ENCODE measurements at places on chromosomes 7 and 10.
A peak's percentile ranks its signal among the peaks of the same experiment; 100 is the strongest.

DNA sequence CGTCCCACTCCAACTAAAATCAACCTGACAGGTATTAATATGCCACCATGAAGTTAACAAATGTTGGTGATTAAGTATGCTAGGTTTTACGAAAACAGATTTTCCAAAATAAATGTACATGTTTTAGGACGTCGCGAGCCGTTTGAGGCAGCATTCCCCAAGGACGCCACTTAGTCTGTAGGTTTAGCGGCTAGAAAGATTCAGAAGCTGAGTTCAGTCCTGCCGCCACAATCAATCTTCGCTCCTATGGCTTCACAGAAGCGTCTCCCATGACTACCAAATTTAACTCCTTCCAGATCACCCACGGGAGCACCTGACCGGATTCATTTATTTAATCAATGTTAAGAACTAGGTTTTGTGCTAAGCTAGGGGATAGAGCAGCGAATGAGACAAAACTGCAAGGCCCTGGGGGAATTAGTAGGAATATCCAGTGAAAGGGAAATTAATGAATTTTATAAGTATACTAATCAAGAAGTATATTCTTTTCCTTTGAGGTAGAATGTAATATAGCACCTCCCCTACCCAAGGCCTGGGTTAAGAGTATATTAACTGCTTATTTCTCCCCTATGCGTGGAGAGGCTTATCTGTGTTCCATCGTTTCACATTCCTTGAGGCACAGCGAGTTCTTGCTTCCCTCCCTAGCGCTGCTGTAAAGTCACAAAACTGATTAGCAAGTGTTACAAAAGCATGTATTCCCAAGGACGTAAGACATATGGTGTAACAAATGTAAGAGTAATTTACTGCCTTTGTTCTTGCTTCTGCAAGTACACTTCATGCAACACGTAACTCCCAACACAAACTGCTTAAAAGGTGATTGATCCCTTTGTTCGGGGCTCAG, 994 bp upstream of the CYP51A1 start:
- DNase-seq = no peak

DNA sequence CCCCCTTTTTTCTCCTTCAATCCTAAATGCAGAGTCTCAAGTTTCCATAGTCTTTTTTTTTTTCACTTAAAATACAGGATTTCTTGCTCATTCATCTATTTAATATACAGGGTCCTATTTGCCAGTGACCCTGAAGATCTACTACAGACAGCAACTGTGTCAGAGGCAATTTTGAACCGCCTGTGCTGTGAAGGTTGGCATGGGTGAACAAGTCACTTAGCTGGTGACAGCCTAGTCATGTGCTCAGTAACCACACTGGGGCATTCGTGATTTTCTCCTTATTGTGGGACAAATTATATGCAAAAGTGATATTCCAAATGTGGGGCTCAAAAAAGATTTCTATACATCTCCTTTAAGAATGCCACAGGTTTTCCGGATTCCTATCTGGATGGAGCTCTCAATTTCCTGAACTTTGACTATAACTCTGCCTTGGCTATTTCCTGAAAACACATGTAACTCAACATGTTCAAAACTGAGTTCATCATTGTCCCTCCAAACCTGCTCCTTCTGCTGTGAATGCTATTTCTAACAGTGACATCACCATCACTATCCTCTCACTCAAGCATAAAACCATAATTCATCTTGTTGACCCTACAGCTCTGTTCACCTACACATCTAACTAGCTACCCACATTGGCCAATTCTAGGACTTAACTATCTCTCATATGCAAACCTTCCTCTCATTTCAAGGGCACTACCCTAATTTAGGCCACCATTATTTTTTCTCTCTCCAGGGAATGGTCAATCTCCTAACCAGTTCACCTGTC, 36.7 kb downstream of the CDK6 start:
- DNase-seq = no peak

GRCh38 chr7:90853205-90853604, 257.1 kb downstream of the CDK14 start:
- DNase-seq = no peak

GRCh38 chr7:120089968-120090367, 183.0 kb upstream of the KCND2 start:
- no peak for DNase-seq

DNA sequence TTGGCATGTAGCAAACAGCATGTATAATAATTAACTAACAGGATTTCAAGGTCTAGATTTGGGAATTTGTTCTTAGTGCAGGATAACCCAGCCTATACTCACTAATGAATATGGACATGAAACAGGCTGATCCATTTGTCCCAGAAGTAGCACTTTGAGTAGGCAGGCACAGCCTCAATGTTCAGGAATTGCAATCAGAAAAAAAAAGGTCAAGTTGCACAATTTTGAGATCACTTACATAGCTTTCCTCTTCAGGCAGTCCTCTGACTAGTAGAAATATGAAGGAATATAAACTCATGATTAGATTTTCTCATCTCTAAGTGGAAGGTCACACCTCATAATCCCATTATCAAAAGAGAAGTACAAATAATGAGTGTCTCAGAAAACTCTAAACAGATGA, 921.4 kb upstream of the CELF2 start:
- DNase-seq = no peak

GRCh38 chr10:3568983-3569382, 216.0 kb downstream of the KLF6 start:
- no peak for DNase-seq

DNA sequence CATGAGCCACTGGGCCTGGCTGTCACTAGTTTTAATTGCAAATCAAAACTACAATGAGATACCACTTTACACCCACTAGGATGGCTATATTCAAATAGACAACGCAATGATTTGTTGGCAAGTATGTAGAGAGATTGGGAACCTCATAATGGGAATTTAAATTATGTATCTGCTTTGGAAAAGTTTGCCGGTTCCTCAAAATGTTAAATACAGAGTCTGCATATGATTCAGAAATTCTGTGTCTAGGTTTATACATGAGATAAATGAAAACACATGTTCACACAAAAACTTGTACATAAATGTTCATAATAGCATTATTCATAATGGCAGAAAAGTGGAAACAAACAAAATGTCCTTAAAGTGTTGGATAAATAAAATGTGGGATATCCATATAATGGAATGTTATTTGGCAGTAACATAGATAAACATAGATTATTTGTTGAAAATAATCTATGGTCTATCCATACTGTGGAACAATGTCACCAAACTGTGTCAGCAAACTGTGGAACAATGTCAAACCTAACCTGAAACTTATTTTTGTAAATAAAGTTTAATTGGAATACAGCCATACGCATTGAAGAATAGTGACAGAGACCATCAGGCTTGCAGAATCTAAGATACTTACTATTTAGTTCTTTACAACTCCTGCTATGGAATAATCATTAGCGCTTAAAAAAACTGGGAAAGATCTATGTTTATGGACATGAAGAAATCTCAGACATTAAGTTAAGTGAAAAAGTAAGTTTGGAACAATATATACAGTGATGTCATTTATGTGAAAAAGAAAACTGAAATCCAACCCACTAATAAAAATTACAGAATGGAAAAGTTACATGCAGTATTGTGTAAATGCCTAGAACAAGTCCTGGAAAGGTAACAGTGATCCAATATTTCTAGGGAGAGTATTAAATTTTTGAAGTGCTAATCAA, 70.9 kb downstream of the CCDC7 start:
- DNase-seq = no peak

DNA sequence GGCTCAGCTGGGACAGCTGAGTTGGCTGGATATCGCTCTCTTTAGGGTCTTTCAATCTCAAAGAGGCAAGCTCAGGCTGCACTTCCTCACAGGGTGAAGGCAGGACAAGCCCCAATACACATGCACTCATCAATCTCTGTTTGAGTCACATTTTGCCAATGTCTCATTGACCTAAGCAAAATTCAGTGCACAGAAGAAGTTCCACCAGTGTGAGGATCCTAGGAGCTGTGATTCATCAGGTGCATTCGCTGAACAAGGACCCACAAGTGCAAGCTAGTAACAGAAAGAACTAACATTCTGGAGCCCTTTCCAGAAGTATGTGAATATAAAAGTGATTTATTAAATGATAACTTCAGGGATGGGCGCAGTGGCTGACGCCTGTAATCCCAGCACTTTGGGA, 477.2 kb downstream of the GPAM start:
- no peak for DNase-seq

DNA sequence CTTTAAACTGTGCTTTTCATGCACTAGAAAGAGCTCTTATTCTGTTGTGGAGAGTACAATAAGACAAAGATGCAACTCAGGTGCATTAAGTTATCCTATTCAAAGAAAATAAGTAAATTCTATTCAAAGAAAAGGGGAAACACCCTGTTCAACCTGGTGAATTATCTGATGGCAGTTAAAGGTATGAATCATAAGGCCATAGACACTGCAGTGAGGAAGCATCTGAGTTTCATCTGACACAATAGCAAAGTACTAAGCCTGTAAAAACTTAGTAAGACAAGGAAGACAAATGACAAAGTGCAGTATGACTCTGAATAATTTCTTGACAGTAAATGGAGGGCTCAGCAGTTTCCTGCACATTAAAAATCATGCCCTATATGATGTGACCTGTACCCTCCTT, 91.0 kb upstream of the LRRTM3 start:
- no peak for DNase-seq

GRCh38 chr10:110793128-110793812, 78.5 kb upstream of the PDCD4 start:
- DNase-seq = no peak

DNA sequence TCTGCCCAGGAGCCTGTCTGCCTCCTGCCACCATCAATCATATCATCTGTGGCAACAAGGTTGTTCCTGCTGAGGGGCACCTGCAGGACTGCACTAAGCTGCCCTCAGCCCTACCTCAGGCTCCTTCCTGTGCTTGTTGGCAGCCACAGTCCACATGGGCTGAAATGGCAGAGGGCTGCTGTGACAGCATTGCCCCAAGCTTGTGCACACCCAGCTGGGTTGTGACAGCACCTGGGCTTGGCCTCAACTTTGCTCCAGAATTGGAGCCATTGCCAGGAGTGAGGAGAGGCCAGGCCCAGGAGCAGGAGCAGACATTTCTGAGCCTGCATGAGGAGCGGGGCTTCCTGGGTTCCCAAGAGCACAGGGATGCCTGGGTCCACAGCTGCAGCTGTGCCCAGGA, 340.9 kb upstream of the CHRM2 start:
- no peak for DNase-seq

DNA sequence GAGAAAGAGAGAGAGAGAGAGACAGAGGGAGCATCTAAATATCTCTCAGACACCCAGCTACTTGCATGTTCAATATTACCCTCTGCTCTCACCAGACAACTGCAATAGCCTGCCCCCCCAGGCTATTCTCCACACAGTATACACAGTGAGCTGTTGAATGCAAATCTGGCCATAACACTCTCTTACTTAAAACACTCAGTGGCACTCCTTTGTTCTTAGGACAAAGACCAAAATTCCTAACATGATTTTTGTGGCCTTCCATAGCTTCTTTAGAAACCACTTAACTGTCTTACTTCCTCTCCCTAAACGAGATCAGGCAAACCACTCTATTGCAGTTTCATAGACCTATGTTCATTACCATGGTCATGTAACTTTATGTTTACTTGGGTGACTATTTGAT, 903.6 kb upstream of the AUTS2 start:
- no peak for DNase-seq

DNA sequence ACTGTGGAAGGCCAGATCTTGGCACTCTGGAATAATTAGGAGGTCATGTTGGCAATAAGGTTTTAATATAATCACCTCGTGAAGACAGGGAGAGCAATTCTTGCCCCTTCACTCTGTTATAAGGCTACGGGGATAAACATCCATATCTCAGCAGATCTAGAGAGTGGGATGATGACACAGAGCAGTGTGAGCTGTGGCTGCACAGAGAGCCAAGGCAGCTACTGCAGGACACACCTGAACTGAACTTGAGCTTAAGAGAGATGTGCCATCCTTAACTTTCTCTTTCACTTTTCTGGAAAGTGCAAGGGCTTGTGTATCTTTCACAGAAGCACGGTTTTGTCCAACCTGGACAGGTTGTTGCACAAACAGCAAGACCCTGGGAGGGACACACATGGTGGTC, 174.7 kb downstream of the GATA3 start:
- no peak for DNase-seq

DNA sequence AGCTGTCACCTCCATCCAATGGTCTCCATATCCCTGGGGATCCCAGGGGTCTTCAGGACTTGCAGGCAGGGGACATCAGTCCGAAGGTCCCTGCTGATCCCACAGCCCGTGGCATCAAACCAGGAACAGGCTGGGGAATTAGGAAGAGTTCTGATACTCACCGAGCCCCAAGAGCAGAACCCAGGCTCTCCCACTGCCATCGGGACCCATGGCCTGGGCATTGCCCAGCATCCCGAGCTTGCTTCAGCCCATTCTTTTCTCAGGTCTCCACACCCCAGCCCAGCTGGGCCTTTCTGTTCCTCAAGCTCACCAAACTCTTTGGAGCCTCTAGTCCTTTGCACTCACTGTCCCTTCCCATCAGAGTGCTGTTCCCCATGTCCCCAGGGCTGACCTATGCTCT, 280.9 kb downstream of the GRID1 start:
- no peak for DNase-seq

DNA sequence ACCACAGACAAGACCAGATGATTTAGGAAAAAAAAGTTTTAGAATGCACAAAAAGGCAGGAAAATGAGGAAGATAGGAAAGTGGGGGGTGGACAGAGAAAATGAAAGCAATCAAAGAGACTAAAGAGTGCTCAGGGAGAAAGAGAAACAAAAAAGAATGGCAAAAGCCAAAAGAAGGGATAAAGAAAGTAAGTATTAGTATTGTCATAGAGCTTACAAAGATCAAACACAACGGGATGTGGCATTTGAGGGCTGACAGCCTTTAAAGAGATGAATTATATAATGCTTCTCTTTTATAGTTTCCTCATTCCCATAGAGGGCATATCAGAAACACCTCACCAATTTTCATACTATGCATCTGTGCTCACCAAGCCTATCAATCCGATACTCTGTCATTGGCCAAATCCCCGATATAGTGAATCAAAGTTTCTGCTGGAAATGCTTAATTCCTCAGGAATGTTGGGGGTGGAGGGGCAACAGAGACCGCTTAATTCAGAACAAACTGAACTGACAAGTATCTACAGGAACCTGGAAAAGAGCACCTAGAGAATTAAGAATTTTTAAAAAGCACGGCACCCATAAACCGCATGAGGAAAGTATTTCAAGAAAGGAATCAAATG, 2.7 kb downstream of the COG5 start:
- DNase-seq = no peak

DNA sequence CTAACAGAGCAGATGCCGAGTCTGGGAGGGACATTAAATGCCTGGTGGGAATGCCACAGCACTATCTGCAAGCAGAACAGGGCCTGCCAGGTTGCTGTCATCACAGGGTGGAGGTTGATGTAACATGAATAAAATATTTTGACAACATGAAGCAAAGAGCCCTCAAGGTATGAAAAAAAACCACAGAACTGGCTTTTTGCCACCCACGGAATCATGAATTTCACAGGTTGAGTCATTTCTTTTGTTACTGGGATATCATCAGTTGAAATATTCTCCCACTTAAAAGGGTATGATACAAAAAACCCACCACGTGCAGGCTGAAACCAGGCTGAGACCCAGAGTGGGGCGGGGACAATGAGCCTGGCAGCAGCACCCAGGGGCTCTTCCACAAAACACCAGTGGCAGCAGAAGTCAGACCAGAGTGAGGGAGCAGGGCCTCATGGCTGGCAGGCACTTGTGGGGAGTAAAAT, 220.1 kb downstream of the TNS3 start:
- DNase-seq = peak; percentile 24

GRCh38 chr10:116096526-116096925, 176.5 kb downstream of the GFRA1 start:
- no peak for DNase-seq

GRCh38 chr7:92747041-92747835, 89.1 kb downstream of the CDK6 start:
- DNase-seq = no peak

- DNase-seq = no peak
Observed at GRCh38 chr7:22200777-22201176, 156.2 kb downstream of the RAPGEF5 start.
